H54 (cell line): ENCODE measurements at places on chromosomes 5 and 9.

DNA sequence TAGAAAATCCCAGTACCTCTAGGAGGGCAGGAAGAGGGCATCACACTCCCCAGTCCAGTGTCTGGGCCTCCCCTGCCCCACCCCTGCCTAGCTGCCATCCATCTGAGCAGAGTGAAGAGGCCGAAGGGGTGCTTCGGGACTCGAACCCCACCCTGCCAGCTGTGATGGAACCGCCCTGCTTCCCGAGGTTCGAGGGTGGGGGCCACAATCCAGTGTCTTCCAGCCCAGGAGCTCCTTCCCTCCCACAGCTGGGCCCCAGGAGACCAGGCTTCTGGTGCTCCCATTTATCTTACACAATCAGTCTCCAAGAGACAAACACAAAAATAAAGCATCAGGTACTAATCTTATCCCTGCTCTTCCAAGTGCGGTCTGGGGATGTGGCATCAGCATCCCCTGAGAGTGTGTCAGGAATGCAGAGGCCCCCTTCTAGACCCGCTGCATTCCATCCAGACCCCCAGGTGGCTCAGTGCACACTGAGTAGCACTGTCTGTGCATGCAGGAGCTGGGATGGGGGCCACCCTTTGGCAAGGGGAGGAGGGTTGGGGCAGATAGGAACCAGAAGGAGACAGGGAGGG, 122.8 kb upstream of the TBC1D2 start:
- DNase-seq: no peak

DNA sequence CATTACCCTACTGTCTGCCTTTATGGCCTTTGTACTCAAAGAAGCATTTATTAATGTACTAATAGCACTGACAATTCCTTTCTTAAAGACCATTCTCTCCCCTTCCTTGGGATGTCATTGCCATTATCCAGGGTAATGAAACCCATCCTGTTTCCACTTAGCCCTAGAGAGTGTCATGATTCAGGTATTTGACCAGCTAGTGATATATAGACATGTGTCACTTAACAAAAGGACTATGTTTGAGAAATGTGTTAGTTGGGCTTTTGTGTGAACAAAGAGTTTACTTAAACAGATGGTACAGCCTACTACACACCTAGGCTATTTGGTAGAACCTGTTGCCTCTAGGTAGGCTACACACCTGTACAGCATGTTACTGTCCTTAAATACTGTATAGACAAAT, 2.0 kb downstream of the ATP6V0E1 start:
- no peak for DNase-seq

GRCh38 chr9:116942593-116943061, 255.5 kb downstream of the TRIM32 start:
- DNase-seq: no peak

- no peak for DNase-seq
Measured at GRCh38 chr5:107402434-107403227, 268.1 kb downstream of the EFNA5 start.

- DNase-seq: no peak
Measured at GRCh38 chr5:136891175-136891972, 526.0 kb upstream of the TRPC7 start.

- no peak for DNase-seq
Measured at GRCh38 chr5:173734716-173735115, 118.3 kb upstream of the BOD1 start.
